Stimulated activated CD4-positive, alpha-beta T cell treated with anti-CD3 and anti-CD28 coated beads, Interleukin-4, amount 100 ng/mL, for 1 hour (primary cell): ENCODE measurements at places on chromosomes 5 and 9.

- no peak for DNase-seq
Observed at GRCh38 chr5:59773294-59773693, 120.2 kb downstream of the PDE4D start.

GRCh38 chr5:138809391-138809790 is 56.2 kb downstream of the CTNNA1 start:
- DNase-seq = no peak

DNA sequence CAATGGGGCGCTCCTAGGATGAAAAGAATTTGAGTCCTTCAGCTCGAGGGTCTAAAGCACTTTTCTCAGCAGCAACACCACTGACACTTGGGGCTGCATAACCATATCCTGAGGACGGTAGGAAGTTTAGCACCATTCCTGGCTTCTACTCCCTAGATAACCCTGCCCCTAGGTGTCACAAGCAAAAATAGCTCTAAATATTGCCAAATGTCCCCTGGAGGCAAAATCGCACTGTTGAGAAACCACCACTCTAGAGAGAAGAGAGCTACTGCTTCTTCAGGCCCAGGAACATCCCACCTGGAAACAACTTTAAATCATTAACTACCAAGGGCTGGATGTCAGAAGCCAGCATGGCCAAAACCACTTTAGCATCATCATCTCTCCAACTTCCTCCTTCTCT is 29.8 kb downstream of the MYO10 start:
- no peak for DNase-seq

- DNase-seq = no peak
Observed at GRCh38 chr5:150612905-150613670, 27.4 kb upstream of the SYNPO start.

- no peak for DNase-seq
Observed at GRCh38 chr5:5309645-5310044, 112.8 kb upstream of the ICE1 start.

DNA sequence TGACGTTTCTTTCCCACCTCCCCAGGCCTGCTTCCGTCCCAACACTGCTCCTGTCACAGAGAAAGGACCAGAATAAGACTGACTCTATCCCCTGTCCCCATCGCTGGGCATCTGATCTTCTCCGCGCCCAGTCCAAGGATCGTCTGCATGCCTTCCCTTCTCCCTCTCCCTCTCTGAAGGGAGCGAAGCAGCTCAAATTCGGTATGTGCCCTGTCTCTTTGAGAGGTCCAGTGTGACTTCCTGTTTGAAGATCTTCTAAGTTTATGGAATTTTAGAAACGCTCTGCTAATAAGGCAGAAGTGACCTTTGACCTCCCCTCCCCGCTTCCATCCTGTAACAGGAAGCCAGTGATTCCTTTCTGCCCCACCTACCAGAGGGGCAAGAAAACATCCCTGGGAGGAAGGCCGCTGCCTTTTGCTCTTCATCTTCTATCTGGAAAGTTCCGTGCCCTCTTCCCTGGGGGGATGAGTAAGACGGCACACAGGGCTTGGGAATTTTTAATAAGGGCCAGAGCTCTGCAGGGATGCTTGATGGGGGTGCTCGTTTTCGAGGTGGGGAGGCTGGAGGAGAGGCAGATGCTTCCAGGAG is 40.7 kb upstream of the RNU6ATAC start:
- no peak for DNase-seq

DNA sequence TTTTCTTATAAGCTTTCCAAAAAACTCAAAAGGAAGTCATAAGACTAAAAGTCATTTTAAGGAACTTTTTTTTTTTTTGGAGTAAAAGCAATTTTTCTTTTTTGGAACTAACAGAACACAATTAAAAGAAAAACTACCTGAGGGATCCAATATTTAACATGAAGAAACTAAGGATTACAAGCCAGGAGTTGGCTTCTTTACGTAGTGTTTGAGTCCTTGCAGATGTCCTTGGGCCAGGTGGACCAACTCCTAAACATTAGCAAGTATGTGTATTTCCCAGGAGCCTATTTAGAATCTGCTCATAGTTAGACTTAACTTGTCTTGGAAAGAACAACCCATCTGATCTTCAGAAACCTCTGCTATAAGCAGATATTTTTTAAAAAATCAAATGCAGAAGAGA is 154.1 kb upstream of the EFNA5 start:
- DNase-seq = no peak

DNA sequence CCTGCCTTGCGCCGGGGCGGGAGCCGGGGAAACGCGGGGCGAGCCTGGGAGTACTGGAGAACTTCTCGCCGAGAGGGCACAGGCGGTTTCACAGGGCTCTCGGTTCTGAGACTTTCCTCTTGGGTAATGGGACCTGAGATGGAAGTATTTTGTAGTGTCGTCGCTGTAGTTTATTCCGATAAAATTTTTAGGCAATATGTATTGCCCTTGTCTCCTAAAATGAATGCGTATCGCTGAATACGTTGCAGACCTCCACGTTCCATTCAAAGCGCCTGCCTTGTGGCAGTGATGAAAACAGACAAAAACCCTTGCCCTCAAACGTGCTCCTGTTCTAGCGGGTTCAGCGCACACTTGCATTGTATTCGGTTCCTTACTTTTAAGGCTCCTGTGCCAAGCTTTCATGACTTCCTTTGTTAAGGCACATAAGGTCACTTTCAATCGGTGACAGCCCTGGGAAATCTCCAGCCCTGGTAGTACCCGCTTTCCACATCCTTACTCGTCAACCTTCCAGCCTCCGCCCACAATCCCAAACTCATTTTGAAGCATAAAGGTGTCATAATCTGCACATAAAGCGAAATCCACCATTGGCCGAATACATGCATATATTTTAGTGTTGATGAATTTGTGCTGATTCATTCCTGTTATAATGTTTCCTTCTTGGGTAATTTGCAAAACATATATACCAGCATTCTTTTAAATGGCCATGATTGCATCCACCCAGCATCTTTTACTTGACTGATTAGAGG is 694 bp downstream of the RMI1 start:
- no peak for DNase-seq
